ENCODE measurements at places on chromosomes 5 and 9. TPM values are rescaled to one million over a fixed set of nuclear protein-coding genes. Genes with fewer than 3 reads are reported as not detected.
A peak's percentile ranks its signal among the peaks of the same experiment; 100 is the strongest.

DNA sequence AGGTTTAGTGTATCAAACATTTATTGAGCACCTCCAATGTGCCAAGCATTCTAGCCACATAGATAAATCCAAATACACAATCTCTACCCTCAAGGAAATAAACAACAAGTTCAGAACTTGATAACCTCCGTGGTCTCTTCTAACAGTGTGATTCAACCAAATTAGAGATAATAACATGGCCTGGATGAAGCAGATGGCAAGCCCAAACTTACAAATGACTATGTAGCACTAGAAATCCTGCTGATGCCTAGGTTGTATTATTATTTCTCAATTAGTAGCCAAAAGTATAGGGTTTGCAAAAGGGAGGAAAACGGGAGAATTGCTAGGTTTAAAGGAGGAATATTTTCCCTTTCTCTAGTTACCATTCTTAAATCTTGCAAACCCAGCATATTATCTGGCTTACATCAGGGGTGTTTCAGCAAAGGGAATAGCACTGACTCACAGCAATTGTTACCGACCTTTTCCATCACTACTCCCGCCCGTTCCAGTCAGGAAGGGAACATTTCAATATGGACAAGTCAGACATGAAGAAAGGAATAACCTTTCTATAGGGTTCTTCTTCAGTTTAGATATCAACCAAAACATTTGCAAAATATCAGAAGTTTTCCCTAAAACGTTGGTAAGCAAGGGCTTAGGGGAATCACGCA lies 2.3 kb downstream of the DPYSL3 start:
- DNase-seq: no peak

DNA sequence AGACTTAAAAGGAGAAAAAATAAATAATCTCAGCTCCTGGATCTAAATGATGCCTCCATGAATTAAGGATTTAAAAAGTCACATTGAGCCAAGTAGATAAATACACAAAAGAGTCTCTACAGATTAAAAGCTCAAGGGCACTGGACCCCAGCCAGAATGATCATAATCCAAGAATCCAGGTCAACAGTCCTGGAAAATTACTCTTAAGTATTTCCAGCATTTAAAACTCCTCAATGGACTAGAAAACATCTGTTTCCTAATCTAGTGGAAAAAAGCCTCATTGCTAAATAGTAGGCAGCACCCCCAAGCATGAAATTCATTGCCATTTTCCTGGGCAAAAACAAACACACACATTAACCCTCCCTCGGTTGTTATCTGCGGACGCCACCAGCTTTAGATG lies 96.8 kb downstream of the FRMD3 start:
- no peak for DNase-seq

- DNase-seq: no peak
Measured at GRCh38 chr5:68659881-68660280, 433.9 kb upstream of the SLC30A5 start.

DNA sequence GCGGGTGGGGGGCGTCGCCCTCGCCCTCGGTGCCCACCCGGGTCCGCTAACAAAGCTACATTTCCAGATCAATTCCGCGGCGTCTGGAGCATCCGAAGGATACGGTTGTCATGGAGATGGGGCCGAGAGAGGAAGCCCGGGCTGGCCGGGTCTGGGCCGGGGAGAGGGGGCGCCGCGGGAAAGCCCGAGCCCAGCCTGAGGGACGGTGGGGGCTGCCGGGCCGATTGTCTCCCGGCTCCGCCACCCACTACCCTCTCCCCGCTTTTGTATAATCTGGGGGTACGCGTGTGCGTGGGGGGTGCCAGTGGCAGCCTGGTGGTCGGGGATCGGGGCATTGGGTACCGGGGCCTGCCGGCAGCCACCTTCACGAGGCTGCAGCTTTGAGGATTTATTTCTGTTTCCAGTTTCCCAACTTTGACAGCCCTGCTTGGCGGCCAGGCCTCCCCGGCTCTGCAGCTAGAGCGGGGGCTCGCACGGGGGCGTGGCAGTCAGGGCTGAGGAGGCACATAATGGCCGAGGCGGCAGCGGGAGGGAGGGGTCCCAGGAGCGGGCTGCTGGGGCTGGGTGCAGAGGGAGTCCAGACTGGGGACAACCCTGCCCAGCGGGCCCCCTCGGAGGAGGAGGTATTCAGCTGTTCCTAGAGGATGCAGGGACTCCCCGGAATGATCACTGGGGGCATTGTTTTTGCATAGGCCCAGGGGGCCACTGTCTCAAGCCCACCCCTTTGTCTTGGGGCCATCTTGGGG lies 626 bp downstream of the PSD2 start:
- DNase-seq: no peak

DNA sequence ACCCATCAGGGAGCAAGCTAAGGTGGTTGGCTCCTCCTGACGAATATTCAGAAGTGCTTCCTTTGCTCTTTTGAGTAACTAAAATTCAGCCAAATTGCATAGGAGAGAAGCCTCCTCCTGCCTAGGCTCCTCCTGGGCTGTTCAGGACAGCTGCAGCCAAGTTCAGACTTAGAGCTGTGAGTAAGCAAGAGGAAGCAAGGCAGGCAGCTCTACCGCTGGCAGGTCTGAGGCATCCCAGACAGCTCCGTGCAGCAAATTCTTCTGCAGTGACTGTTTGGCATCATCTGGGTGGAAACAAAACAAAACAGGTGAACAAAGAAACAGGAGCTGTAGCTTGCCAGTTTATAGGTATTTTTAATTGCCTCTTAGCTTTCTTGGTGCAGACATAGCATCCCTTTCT lies 421.0 kb downstream of the GADD45G start:
- no peak for DNase-seq

GRCh38 chr9:107895501-107896001 lies 406.0 kb upstream of the KLF4 start:
- DNase-seq: peak; percentile 26

- DNase-seq: no peak
Measured at GRCh38 chr5:71872311-71872864, 153.3 kb downstream of the CARTPT start.

DNA sequence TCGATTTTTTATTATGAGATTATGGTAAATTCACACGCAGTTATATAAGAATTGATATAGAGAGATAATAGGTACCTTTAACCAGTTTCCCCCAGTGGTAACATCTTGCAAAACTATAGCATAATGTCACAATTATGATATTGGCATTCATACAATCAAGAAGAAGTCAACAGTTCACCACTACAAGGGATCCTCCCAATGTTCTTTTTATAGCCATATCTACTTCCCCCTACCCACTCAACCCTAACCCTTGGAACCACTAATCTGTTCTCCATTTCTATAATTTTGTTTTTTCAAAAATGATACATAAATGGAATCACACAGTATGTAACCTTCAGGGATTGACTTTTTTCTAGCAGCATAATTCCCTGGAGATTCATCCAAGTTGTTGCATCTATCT lies 9.8 kb downstream of the ACTL7B start:
- no peak for DNase-seq

GRCh38 chr5:41157272-41157894 lies 55.9 kb downstream of the C6 start:
- no peak for DNase-seq

Gene PGM5
- 5.9 TPM for polyA plus RNA-seq

Gene C8G
- not detected for polyA plus RNA-seq

Gene IRGM
- polyA plus RNA-seq: not detected
